ENCODE measurements at places on chromosomes 4 and X.

DNA sequence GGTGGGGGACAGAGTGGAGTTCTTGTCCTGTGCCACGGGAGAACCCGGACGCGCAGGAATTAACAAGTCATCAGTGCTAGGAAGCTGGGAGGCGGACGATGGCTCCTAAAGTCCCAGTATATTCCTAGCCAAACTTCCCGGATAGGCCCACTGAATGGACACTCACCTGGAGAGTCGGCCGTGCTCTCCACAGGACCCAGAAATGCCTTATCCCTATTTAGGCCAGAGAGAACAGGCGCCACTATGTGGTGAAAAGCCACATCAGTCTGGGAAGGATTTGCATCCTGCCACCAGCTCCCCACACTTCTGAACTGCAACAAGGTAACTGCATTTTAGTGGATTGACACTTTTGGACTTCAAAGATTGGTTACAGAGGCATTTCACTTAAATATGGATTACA lies 1.1 kb downstream of the CFAP299 start:
- peak; percentile 57 for DNase-seq

DNA sequence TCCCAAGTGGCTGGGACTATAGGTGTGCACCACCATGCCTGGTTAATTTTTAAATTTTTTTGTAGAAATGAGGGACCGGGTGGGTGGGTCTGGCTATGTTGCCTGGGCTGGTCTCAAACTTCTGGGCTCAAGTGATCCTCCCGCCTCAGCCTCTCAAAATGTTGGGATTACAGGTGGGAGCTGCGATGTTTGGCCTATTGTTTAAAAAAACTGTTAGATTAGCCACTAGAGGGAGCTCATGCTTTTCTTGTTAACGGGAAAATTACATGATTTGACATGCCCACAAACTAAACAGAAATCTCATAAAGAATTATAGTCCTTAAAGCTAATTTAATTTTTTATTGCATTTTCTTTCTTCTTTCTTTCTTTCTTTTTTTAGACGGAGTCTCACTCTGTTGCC lies 5.0 kb upstream of the SDAD1 start:
- DNase-seq, result peak; percentile 81

- no peak for DNase-seq
Measured at GRCh38 chr4:52051615-52052474, 741 bp downstream of the SPATA18 start.

DNA sequence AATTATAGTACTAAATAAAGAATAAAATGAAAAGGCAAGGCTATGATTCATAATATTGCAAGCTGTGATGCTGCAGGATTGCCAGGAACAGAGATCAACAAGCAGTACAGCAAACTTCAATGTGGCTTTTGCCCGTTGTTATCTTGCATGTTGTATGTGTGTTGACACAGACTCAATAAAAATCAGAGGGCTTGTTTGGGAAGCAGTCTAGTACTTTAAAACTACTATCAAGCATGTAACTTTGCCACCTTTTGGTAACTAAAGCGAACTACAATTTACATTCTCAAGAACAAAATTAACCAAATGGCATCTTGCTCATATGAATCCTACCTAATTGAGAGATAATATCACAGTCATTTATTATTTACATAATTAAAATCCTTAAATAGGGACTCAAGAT lies 79.8 kb upstream of the GPM6A start:
- DNase-seq, result peak; percentile 9

- no peak for DNase-seq
Measured at GRCh38 chrX:15056044-15056443, 182.8 kb downstream of the MOSPD2 start.

GRCh38 chr4:110130576-110131358 lies 67.6 kb downstream of the ELOVL6 start:
- DNase-seq, result no peak

GRCh38 chr4:72663828-72664227 lies 94.8 kb upstream of the ADAMTS3 start:
- no peak for DNase-seq

DNA sequence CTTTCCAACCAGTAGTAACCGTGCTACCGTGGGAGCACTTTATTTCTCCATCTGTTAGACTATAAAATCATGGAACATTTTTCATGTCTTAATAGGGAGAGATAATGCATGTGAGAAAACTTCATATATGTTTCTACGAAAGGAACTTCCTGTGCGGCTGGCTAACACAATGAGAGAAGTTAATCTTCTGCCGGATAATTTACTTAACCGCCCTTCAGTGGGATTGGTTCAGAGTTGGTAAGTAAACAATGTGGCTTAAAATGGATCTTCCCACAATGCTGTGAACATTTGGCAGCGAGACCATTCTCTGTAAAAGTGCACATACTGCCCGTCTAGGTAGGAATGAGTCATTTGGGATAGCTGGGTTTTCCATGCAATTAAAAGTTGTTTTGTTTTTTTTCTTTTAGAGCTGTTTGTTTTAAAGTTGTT lies 29.6 kb downstream of the PDK3 start:
- DNase-seq, result peak; percentile 80

GRCh38 chrX:13599491-13599890 lies 30.1 kb downstream of the EGFL6 start:
- no peak for DNase-seq

- no peak for DNase-seq
Measured at GRCh38 chrX:97747346-97747745, 863.6 kb downstream of the RPA4 start.

- DNase-seq, result no peak
Measured at GRCh38 chr4:61619528-61619927, 419.4 kb downstream of the ADGRL3 start.

- DNase-seq, result no peak
Measured at GRCh38 chr4:15936495-15936894, 2.0 kb downstream of the FGFBP1 start.

GRCh38 chrX:4268676-4269075 lies 555.2 kb upstream of the PRKX start:
- no peak for DNase-seq

DNA sequence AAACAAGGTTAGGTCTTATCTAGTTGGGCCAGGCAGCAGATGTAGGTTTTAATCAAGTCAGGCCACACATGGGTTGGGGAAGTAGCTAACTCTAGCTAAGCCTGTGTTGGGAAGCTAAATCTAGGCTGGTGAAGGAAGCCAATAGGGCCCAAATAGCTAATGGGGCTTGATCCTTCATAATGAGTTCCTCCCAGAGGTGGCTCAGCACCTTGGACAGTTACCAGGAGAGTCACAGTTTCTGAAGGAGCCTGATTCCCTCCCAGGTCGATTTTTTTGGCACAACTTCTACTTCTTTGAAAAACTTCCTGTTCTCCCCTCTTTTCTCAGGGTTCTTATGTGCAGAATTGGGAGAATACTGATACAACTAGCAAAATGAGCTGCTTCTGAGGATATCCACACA lies 242.5 kb upstream of the PRPS2 start:
- DNase-seq, result peak; percentile 27

- no peak for DNase-seq
Measured at GRCh38 chrX:23911126-23911835, 3.5 kb downstream of the CXorf58 start.

DNA sequence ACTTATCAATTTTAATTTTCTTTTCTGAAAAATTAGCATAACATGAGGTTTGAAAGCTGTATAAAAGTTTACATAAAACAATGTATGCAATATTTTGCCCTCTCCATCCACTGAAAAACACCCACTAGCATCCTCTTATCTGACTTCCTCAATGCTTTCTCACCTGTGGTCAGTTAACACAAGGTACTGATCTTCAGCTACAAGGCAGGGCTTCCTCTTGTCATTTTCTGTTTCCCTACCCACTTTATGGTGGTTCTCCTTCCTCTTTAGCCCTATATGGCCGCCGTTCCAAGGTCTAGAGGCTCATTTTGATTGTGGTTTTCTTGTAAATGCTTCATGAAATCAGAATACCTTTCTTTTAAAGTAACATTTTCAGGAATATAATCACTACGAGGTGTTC lies 618.6 kb upstream of the CPEB2 start:
- DNase-seq, result peak; percentile 25

GRCh38 chr4:116522922-116523321 lies 562.5 kb downstream of the TRAM1L1 start:
- DNase-seq, result no peak

- DNase-seq, result no peak
Measured at GRCh38 chr4:144115519-144115918, 25.0 kb downstream of the GYPA start.

- no peak for DNase-seq
Measured at GRCh38 chr4:81319657-81320056, 104.6 kb upstream of the PRKG2 start.

GRCh38 chr4:111027526-111027925 lies 404.6 kb upstream of the PITX2 start:
- DNase-seq, result no peak

GRCh38 chrX:76643590-76643989 lies 216.1 kb downstream of the MAGEE1 start:
- DNase-seq, result no peak

DNA sequence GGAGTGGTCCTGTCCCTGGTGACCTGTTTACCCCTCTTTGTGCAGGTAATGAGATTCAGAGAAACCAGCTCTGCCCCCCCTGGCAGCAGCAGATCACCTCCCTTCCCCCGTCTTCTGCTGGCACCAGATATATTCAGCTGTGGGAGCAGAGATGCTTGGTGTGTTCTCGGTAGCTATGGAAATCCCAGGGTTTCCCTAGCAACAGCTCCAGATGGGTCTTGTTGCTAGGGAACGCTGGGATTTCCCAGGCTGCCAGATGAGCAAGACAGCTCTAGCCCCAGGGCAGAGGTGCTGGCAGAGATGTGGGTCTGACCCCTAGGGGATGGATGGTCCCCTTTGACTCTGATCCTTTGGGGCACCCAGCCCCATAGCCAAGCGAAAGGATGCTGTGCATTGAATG lies 20.2 kb downstream of the CETN2 start:
- DNase-seq, result no peak

GRCh38 chrX:129590596-129590995 lies 50.5 kb downstream of the OCRL start:
- no peak for DNase-seq

GRCh38 chr4:80229590-80229989 lies 32.3 kb downstream of the PRDM8 start:
- DNase-seq, result no peak

- DNase-seq, result no peak
Measured at GRCh38 chrX:45771114-45771513, 570.4 kb upstream of the DIPK2B start.

- no peak for DNase-seq
Measured at GRCh38 chrX:37817176-37817575, 30.2 kb downstream of the DYNLT3 start.

- no peak for DNase-seq
Measured at GRCh38 chrX:100658941-100659381, 15.0 kb downstream of the SRPX2 start.

DNA sequence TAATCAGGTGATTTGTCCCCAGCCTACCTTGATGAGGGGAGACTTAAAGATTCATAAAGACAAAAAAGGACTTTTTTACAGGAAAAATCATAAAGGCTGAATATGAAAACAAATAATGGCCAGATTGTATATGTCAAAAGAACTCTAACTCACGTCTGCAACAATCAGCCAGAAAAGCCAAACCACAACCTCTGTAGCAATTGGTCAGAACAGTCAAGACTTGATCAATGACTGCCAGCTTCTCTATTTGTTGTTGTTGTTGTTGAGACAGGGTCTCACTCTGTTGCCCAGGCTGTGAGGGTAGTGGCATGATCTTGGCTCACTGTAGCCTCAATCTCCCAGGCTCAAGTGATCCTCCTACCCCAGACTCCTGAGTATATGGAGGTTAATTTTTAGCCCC lies 35.9 kb upstream of the PPA2 start:
- DNase-seq, result no peak

GRCh38 chr4:63105839-63106238 lies 1303.4 kb downstream of the TECRL start:
- no peak for DNase-seq

DNA sequence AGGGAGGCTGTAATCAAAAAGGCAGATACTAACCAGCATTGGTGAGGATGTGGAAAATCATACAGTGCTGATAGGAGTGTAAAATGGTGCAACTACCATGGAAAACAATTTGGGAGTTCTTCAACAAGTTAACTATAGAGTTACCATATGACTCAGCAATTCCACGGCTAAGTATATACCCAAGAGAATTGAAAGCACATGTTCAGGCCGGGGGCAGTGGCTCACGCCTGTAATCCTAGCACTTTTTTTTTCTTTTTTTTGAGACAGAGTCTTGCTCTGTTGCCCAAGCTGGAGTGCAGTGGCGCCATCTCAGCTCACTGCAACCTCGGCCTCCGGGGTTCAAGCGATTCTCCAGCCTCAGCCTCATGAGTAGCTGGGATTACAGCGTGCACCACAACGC lies 15.0 kb upstream of the CD99L2 start:
- DNase-seq, result peak; percentile 7

- DNase-seq, result no peak
Measured at GRCh38 chrX:29432534-29432933, 782.8 kb upstream of the MAGEB2 start.

DNA sequence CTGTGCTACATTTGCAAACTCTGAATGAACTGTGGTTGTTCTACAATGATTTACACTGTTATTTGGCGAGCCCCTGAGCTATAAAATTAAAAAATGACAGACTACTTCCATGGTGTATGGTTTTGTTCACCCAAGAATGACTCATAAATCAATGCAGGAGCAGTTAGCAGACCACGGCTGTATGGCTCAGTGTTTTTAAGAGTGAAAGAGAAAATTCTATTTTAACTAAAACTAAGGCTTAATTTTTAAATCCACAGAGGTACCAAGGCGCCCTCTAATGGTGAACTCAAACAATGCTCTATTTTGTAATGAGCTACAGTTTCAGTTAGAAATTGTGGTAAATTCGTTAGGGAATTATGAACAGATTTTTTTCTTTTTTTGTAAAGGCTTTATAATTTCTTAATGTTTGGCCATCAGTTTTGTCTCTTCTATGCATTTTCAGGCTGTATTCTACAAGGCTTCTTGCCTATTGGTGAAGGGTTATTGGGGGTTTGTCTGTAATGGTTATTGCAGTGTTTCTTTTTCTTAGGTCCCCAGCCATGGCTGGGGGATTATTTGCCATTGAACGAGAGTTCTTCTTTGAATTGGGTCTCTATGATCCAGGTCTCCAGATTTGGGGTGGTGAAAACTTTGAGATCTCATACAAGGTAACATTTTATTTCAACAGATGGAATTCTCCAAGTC lies 32.5 kb downstream of the HMGB2 start:
- DNase-seq, result peak; percentile 50

GRCh38 chr4:87560802-87561201 lies 31.6 kb upstream of the SPARCL1 start:
- DNase-seq, result no peak

GRCh38 chr4:111854494-111855087 lies 290.7 kb upstream of the FAM241A start:
- DNase-seq, result peak; percentile 33

DNA sequence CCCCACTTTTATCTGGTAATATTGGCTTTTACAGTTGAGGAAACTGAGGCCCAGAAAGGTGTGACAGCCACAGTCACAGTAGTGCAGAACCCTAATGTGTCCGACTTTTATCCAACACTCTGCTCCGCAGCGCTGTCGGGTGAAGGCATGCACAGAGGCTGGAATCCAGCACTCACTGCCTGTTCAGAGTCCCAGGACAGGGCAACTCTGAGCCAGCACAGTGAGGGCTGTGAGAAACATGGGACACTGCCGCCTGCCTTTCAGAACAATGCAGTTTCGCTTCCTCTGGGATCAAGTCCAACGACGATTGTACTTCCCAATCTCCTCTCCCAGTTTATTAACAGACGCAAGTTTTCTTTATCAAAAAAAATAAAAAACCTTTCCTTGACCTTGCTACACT lies 41.9 kb upstream of the PDGFRA start:
- DNase-seq, result no peak

All from KBM-7 (cell line).